ENCODE measurements at places on chromosomes 3 and 15.

GRCh38 chr15:31359702-31360111 lies 33.1 kb downstream of the KLF13 start:
- no peak for DNase-seq

GRCh38 chr3:129577925-129578786 lies 28.3 kb downstream of the PLXND1 start:
- DNase-seq: no peak

- DNase-seq: no peak
Observed at GRCh38 chr15:83904107-83905040, 250.5 kb downstream of the ADAMTSL3 start.

- no peak for DNase-seq
Observed at GRCh38 chr15:89494031-89494430, 2.4 kb downstream of the RHCG start.

- no peak for DNase-seq
Observed at GRCh38 chr3:197181741-197182140, 116.7 kb downstream of the DLG1 start.

Measured in activated CD4-positive, alpha-beta T cell treated with anti-CD3 and anti-CD28 coated beads, Interleukin-2, amount 50 U/mL, for 1 hour (primary cell).